ENCODE measurements at places on chromosomes 4 and X.

DNA sequence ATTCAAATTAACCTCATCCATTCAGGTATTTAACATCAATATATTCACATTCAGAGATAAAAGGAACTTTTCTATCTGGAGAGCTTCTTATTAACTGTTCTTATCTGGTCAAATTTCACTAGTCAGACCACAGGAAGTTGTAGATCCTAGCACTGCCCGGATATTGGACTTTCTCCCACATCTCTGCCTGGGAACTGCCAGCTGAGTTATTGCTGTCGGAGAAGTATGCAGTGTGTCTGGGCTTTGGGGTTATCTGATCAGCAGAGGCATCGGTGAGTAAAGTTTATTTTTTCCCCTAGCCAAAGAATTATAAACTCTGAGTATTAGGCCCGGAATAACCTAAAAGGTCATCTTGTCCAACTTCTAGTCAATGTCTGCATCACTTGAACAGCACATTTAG, 45.1 kb downstream of the OR13H1 start:
- no peak for DNase-seq

- DNase-seq = no peak
Observed at GRCh38 chr4:147791865-147792264, 60.0 kb downstream of the ARHGAP10 start.

DNA sequence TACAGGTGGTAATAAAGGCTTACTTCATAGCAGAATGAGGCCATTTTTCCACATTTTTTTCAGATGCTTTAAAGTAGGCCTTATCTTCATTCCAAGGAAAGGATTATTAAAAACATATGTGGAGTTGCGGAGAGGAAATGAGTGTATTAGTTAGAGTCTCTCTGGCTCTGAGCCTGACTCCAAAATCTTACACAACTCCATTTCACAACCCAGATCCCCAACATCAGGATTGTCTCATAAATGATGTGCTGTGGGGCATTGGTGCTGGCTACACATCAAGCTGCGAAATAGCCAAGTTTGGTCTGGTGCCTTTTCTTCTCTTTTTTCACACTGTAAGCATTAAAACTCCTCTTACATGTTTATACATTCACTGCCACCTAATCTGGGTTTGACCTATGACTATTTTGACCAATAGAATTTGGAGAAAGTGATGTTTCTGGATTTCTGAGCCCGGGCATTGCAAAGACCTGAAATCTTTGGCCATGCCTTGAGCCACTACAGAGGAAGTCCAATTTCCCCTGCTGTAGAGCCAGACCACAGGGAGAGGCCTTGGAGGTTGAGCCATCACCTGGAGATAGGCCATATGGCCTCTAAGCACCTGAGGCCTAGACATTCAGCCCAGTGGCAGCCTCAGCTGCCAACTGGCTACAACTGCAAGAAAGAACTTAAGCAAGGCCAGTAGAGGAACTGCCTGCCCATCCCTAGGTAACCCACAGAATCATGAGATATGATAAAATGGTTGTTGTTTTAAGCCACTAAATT, 16.7 kb upstream of the SOD3 start:
- DNase-seq = no peak

- no peak for DNase-seq
Observed at GRCh38 chrX:29231800-29232199, 644.6 kb downstream of the IL1RAPL1 start.

DNA sequence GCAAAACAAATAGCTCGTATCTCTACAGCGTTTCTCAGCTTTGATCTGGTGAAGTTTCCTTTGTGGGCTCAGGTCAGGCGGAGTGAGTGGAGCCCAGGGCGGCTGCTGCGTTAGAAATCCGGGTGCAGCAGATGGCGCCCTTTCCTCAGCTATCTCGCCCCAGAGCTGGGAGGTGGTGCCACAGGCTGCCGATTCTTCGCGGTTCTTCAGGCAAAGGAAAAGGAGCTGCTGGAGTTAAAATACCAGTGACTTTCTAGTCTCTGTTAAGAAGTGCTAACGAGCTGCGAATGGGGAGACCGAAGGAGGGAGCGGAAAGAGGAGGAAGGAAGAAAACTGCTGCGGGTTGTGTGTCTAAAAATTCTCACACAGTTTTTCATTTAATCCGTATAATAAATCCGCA, 114.6 kb downstream of the CPE start:
- peak; percentile 27 for DNase-seq

GRCh38 chrX:54640736-54641135, 110.7 kb downstream of the GNL3L start:
- DNase-seq = no peak

GRCh38 chrX:44428989-44429627, 85.6 kb upstream of the EFHC2 start:
- DNase-seq = no peak

- no peak for DNase-seq
Observed at GRCh38 chr4:94284889-94285288, 57.7 kb downstream of the HPGDS start.

DNA sequence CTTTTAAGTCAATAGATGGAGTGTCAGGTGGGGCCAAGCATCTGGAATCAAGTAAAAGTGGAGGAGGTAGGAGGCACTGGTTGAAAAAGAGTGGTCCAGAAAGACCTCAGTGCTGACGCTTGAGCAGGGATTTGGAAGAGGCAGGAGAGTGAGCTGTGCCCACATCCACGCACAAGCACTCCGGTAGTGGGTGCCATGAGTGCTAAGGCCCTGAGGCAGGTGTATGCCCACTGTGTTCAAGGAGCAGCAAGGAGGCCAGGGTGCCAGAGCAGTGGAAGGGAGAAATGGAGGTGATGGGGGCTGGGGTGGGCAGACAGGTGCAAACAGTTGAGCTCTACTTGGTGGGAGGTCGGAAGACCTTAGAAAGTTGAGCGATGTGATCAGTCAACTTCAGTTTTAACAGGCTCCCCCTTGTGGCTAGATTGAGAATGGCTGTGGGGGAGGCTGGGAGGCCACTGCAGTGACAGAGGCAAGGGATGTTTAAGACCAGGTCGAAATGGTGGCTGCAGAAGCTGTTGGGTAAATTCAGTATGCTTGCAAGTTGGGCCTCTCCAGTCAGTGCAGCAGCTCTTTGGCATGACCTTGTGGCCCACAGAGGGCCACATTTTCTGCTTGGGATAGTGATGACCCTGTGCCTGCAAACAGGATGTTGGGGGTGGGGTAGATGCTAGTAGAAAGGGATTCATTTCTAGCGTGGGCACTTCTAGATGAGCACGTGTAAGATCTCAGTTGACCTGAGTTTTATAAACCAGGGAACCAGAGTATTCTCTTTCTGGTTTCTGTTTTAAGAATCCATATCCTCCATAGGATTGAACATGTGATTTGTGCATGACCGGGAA, 12.7 kb downstream of the TKTL1 start:
- DNase-seq = peak; percentile 70

- DNase-seq = no peak
Observed at GRCh38 chr4:108486046-108486445, 134.3 kb upstream of the RPL34 start.

DNA sequence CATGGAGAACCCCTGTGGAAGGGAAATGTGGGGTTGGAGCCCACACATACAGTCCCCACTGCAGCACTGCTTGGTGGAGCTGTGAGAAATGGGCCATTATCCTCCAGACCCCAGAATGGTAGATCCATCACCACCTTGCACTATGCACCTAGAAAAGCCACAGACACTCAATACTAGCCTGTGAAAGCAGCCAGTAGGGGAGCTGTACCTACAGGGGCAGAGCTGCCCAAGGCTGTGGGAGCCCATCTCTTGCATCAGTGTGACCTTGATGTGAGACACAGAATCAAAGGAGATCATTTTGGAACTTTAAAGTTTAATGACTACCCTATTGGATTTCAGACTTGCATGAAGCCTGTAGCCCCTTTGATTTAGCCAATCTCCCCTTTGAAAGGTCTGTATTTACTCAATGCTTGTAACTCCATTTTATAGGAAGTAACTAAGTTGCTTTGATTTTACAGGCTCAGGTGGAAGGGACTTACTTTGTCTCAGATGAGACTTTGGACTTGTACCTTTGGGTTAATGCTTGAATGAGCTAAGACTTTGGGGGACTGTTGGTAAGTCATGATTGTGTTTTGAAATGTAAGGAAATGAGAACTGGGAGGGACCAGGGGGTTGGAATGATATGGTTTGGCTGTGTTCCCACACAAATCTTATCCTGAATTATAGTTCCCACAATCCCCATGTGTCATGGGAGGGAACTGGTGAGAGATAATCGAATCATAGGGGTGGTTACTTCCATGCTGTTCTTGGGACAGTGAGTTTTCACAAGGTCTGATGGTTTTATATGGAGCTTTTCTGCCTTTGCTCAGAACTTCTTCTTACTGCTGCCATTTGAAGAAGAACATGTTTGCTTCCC, 352.6 kb downstream of the INPP4B start:
- DNase-seq = no peak

DNA sequence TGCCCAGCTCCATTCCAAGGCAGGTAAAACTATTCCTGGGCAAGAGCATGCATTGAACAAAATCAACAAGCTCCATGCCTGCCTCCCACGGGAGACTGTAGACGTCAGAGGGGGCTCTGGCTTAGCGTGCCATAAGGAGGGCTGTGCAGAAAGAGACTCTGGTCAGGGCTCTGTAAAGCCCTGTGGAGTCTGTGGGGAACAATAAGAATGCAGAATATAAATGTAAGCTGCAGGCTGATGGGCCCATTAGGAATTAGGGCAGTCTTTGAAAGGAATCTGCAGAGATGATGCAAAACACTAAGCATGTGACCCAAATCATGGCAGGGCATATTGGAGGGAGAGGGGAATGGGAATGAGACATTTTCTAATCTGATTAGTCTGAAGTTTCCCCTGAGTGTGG, 170.3 kb downstream of the EFHC2 start:
- no peak for DNase-seq

GRCh38 chrX:142186103-142186502, 19.0 kb downstream of the MAGEC2 start:
- no peak for DNase-seq

- DNase-seq = no peak
Observed at GRCh38 chrX:66602381-66602938, 36.4 kb downstream of the EDA2R start.

DNA sequence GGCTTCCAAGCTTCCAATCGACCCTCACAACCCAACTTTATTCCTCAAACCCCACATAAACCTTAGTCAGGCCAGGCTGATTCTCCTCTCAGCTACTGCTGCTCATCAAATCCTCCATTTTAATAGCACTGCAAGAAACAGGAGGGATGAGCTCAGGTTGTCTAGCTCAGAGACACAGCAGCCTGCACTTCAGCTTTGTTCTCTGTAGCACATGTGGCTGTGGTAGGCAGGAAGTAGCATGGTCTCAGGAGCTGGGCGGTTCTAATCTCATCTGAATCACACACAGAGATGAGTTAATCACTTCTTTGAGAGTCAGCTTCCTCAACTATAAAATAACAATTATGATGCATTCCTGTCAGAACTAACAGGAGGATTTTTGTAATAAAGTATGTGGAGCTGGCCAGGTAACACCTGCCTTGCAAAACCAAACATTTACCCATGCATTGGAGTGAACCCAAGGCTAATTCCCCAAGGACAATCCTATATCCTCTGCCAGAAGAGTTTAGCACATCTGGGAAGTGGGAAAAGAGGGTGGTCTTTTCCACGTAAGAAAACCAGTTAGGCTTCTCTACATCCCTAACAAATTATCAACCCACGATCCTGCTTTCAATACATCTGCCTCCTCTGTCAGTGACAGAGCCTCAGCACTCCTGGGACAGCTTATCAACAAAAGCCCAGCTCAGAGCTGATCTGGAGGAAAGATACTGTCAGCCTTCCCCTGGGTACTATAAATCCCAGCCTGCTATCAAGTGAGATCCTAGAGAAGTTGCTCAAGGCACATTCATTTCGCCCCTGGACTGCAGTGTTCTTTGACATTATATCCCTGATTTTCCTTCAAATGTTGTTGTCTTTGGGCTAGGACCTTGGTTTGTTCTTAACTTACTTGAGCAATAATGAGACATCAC, 32.8 kb downstream of the ELOVL6 start:
- DNase-seq = peak; percentile 57

DNA sequence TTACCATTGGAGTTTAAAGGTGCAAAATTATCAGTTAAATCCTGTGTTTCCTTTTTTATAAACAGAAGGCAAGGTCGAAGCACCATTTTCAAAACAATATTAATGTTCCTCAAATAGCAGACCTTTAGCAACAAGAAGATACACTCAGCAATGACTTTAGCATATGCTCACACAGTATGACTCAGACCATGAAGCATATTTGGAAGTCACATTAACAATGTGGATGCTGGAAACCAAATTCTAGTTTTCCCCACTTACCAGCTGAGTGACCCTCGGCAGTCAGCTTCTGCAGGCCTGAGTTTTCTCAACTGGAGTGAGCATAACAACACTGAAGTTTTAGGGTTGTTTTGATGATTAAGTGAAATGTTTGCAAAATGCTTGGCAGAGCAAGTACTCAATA, 130.5 kb downstream of the ANK2 start:
- DNase-seq = no peak

DNA sequence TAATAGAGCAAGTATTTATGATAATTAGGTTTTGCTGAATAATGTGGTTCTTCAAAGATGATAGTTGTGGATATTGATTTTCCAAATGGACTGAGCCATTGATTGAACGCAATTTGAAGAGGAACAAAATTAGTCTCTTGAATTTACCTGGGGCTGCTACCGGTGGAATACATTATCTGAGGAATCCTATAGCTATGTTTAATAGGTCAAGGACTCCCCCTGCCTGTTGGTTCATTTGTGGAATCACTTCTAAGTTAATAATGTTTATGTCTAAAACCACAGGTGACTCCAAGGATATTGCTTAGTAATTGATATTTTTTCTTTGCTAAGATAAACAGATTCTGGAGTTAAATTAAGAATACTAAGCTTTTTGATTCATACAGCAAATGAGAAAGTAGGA, 576.0 kb upstream of the PABPC4L start:
- no peak for DNase-seq

GRCh38 chr4:185587427-185588161, 52.3 kb upstream of the PDLIM3 start:
- DNase-seq = peak; percentile 8

- DNase-seq = no peak
Observed at GRCh38 chrX:136761421-136761820, 19.3 kb downstream of the ARHGEF6 start.

DNA sequence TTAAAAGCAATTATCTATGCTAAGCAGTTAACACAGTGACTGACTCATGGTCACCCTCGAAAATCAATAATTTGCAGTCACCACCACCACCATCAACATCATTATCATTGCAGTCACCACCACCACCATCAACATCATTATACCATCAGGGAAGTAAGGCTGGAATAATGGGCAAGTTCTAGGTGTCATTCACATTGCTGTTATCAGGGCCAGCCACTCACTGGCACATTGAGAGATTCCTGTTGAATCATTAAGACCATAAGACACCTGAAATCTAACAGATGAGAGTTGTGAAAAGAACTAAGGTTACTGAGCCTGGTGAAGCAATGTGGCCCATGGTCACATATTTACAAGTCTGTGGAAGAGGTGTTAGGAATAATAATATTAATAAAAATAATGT, 247.7 kb upstream of the BOD1L1 start:
- DNase-seq = no peak

- DNase-seq = no peak
Observed at GRCh38 chr4:176656108-176656507, 136.6 kb downstream of the VEGFC start.

- no peak for DNase-seq
Observed at GRCh38 chrX:138775517-138775916, 64.0 kb upstream of the FGF13 start.

GRCh38 chr4:41287005-41287404, 30.3 kb downstream of the UCHL1 start:
- no peak for DNase-seq

- DNase-seq = peak; percentile 51
Observed at GRCh38 chr4:7043284-7044136, at the start of gene TADA2B. TADA2B (plus strand) TSS chr4:7043372; CDS start chr4:7043580, 208 bp downstream.
